ENCODE measurements at places on chromosomes 16 and 17.

- no peak for DNase-seq
Measured at GRCh38 chr17:521183-521525, 168.5 kb upstream of the RPH3AL start.

DNA sequence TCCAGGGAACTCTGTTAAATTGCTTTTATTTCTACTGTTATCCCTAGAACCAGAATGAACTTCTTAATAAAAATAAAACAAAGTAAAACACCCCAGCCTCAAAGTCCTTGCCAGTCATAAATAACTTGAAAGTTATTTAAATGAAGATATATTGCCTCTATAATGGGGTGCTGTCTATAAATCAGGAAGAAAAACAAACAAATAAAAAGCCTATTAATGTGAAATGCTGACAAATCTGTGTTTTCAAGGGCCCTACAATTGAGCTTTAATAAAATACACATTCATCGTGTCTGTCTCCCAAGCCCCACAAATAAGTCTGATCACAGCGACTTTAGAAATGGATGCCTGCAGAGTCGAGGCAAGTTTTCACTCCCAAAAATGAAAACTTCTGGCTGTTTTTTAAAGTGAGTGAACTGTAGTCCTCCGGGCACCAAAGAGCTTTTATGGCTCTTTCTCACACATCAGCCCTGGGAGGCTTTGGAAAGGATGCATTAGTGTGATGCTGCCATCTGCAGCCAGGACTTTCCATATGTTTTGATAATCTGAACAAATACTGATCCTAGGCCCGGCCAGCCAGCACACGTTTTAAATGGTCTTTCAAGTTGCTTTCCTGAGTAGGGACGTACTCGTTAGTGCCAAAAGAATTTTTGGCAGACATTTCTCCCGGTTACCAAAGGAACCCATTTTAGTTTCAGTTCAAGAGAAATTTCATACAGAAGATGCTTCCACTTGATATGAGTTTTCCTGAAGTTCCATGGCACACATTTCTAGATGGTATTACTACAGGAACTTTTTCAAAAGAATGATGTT, 16.3 kb downstream of the NACA2 start:
- DNase-seq = no peak

GRCh38 chr16:11806721-11807120, 9.7 kb upstream of the ZC3H7A start:
- DNase-seq = no peak

GRCh38 chr16:55487048-55487803, 8.2 kb downstream of the MMP2 start:
- no peak for DNase-seq

- no peak for DNase-seq
Measured at GRCh38 chr16:12087901-12088421, 111.4 kb downstream of the SNX29 start.

GRCh38 chr17:596763-597644, 117.6 kb downstream of the VPS53 start:
- no peak for DNase-seq

DNA sequence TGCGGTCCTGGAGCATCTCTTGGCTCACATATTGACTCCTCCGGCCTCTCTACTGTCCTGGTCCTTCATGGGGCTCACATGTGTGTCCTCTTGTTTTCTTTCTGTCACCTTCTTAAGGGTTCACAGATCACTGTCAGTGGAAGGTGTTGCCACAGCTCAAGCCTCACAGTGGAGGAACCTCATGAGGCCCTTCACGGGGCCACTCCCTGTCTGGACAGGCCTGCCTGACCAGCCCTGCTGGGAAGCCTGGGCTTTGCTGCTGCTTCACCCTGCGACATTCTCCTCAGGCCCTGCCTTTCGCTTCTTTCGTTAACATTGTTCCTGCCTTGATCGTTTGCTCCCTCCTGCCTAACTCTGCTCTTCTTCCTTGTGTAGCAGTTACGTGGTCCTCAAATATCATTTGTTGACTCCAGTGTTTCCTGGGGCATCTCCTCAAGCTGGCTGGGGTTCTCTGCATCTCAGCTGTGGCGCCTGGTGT, 55.9 kb downstream of the WDR45B start:
- DNase-seq = no peak
